ENCODE measurements at places on chromosomes 6 and 20.

GRCh38 chr6:42257614-42258013 is 40.0 kb upstream of the MRPS10 start:
- no peak for DNase-seq

- no peak for DNase-seq
Observed at GRCh38 chr6:131635384-131636340, 1.4 kb upstream of the ENPP3 start.

DNA sequence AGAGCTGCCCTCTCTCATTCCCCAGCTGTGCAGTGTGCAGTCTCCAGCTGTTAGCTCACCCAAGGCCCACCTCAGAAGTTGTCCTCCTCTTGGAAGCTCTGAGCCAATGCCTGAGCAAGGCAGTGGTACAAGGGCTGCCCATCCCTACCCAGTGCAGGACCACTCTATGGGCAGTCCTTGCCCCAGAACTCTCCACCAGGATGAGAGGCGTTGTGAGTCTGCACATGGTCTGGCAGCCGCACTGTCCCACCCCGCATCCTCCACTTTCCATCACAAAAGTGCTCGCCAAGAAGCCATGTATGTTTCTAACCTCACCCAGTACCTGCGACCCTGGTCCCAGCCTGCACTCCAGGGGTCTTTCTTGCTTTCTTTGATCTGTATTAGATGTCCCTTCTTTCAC is 175.1 kb upstream of the PMEPA1 start:
- no peak for DNase-seq

DNA sequence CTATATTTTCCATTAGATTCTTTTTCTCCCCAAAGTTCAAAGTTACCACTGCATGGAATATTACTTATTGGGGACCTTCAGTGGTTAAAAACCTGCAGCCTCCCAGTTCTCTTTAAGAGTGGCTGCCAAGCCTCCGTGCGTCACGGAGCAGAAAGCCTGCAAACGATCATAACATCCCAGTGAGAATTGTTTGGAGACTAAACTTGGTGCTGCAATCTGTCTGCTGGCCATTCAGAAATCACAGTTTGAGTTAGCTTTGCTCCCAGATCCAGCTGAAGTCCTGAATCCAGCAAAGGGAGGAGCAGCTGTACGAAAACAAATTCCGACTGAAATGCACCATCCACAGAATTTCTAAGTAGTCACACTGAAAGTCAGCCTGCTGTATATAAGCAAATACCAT is 213.5 kb upstream of the PDE10A start:
- no peak for DNase-seq

GRCh38 chr6:28764014-28764723 is 159.6 kb downstream of the TRIM27 start:
- no peak for DNase-seq
